Effector memory CD8-positive, alpha-beta T cell (primary cell): ENCODE measurements at places on chromosomes 11 and 22.

- DNase-seq: no peak
These were observed 87.7 kb downstream of the CSNK2A3 start for GRCh38 chr11:11265320-11265719.

GRCh38 chr11:67033661-67034166, 10.8 kb downstream of the SYT12 start:
- no peak for DNase-seq

GRCh38 chr11:128158860-128159259, 428.5 kb downstream of the ETS1 start:
- no peak for DNase-seq

DNA sequence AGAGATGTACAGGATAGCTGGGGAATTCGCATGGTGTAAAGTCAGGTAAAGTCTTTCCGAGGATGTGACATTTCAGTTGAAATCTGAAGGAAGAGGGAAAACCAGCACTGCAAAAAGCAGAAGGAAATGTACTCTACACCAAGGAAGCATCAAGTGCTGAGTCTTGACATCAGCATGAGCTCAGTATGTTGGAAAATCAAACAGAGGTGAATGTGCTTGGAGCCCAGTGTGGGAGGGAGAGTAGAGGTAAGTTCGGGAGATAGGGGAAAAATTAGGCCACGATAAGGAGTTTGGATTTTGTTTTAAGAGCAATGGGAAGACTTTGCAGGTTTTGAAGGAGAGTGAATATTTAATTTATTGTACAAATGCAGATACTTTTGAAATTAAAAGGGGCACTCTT, 484.0 kb downstream of the NTM start:
- no peak for DNase-seq

GRCh38 chr11:35812828-35813227, 131.0 kb upstream of the LDLRAD3 start:
- no peak for DNase-seq

GRCh38 chr22:44693756-44694155, 8.2 kb upstream of the PRR5 start:
- no peak for DNase-seq

DNA sequence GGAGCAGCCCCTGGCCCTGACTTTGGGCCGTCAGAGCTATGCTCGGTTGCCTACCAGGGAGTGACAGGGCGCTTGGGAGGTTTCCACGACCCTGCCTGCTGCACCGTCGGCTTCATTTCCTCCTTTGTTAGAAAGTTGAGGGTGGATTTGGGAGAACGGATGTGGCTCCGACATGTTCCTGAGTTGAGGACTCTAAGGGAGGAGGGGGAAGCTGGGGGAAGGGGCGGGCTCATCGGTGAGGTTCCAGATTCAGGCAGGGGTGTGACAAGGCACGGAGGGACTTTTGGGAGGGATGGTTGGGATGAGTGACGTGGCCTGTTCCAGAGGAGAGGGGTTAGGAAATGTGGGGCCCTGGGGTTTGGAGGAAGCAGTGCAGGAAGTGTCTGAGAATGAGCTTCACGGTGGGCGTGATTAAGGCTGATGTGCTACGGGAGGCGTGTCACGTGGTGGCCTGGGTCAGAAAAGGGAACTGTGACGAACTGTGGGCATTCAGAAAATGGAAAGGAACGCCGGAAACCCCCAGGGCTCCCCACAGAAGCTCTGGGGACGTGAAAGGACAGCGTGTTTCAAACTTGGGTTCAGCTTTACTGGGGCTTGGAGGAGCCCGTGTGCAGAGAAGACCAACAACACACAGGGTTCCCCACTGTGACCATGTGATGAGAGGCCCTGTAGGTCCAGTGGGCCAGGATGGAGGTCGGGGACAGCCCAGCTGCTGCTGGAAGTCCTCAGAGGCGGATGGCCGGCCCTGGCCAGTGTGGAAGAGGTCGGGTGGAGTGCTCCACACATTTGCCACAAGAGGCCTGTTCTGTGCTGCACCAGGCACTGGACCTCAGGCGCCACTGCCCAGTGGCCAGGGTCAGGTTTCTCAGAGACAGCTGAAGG, 2.8 kb downstream of the PARVB start:
- peak; percentile 71 for DNase-seq
